ENCODE measurements at places on chromosomes 13 and 19.

DNA sequence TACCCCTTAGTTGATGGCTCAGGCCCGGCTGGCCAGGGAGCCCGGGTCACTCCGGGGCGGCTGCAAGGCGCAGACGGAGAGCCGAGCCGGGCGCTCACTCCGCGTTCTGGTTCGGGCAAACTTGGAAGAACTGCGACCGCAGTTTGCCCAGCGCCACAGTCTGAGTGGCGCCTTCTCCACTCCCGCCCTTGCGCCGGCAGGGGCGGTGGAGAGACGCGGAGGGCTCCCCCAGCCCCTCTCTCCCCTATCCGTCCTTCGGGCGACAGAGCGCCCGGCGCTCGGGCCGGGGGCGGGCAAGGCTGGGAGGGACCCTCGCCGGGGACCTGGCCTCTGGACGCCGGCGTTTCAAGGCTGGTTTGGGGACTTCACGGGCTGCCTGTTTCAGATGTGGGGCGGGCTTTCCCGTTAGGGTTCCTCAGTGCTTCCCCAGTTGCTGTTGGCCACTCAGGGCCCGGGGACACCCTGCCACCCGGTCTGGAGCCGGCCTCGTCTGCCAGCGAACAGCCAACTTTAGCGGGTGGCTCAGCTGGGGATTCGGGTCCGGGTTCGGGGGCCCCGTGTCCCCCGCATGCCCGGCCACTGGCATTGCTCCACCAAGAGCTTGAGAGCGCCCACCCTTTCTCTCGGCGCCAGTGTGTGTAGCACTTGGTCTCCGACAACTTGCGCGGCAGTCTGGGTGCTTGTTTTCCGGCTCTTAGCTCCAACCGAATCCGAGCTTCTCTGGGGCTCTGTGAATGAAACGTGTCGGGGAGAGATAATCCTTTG lies 1.5 kb downstream of the GPC6 start:
- no peak for DNase-seq

GRCh38 chr13:39685652-39686051 lies 30.2 kb downstream of the COG6 start:
- DNase-seq, result no peak

- no peak for DNase-seq
These were observed 40.6 kb upstream of the LATS2 start for GRCh38 chr13:21101865-21102576.

- DNase-seq, result no peak
These were observed 577.3 kb upstream of the GPC6 start for GRCh38 chr13:92649140-92649813.

- no peak for DNase-seq
These were observed 10.6 kb downstream of the NANOS3 start for GRCh38 chr19:13887517-13887916.

- no peak for DNase-seq
These were observed 15.2 kb downstream of the GAS6 start for GRCh38 chr13:113848431-113849260.

GRCh38 chr13:98083507-98083906 lies 59.4 kb upstream of the FARP1 start:
- no peak for DNase-seq

GRCh38 chr13:56735537-56735942 lies 405.2 kb upstream of the PRR20A start:
- no peak for DNase-seq

- DNase-seq, result no peak
These were observed 292.1 kb downstream of the SPRY2 start for GRCh38 chr13:80048802-80049201.

DNA sequence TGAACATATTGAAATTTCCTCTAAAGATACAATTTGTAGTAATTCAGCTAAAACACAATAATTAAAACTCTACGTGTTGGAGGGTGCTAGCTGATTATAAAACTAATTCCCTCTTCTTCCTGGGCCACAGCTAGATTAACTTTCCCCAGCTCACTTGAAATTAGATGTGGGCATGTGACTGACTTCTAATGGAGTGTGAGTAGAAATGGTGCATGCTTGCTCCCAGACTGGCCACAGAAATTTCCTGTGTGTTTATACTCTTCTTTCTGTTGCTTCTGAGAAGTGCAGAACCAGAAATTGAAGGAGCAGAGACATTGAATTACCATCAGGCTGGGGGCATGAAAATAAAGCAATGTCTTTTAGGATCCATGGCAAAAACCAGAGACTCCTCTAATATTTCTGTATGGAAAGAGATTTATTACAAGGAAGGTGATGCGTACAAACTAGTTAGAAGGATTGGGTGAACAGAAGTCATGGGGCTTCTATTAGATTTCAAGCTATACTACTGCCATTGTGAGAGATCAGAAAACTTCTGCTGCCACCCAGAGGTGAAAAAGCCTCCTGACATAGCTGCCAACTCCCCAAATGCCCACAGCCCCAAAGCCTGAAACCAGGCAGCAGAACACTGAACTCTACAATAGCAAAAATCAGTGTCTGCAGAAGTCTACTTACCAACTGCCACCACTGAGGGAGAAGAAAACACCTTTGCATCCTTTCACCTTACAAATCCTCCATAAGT lies 379.2 kb upstream of the MIR17HG start:
- no peak for DNase-seq
